ENCODE measurements at places on chromosomes 5 and 9.

GRCh38 chr5:160520609-160521391 lies 99.1 kb downstream of the PTTG1 start:
- DNase-seq, result no peak
- H3K4me3 ChIP-seq, result no peak overlapping the region
- H3K27ac ChIP-seq, result no peak overlapping the region
- H3K36me3 ChIP-seq, result no peaks in the 10 kb centered on the region
- H3K4me1 ChIP-seq, result no peaks in the 10 kb centered on the region

- H3K4me1 ChIP-seq, result peaks cover 38% of the 10 kb centered on the region
- H3K27me3 ChIP-seq, result no peaks in the 10 kb centered on the region
- peaks cover 16% of the 10 kb centered on the region for H3K36me3 ChIP-seq
- no peak for DNase-seq
- no peak overlapping the region for H3K27ac ChIP-seq
Measured at GRCh38 chr9:94826044-94826443, 99.5 kb downstream of the AOPEP start.

- H3K4me1 ChIP-seq, result peaks cover 26% of the 10 kb centered on the region
- H3K4me3 ChIP-seq, result no peak overlapping the region
- peaks cover 20% of the 10 kb centered on the region for H3K36me3 ChIP-seq
- no peaks in the 10 kb centered on the region for H3K27me3 ChIP-seq
- DNase-seq, result no peak
Measured at GRCh38 chr5:64836786-64837185, 68.1 kb downstream of the CWC27 start.

- no peaks in the 10 kb centered on the region for H3K4me1 ChIP-seq
- H3K27me3 ChIP-seq, result no peaks in the 10 kb centered on the region
- no peaks in the 10 kb centered on the region for H3K36me3 ChIP-seq
- H3K27ac ChIP-seq, result no peak overlapping the region
- DNase-seq, result no peak
Measured at GRCh38 chr9:85045271-85045670, 375.7 kb downstream of the NTRK2 start.

- no peak for DNase-seq
- no peak overlapping the region for H3K27ac ChIP-seq
- H3K4me3 ChIP-seq, result no peak overlapping the region
Measured at GRCh38 chr5:66232275-66232674, 88.2 kb downstream of the SREK1 start.

GRCh38 chr5:126469536-126470316 lies 46.5 kb downstream of the GRAMD2B start:
- H3K4me1 ChIP-seq, result no peaks in the 10 kb centered on the region
- no peak for DNase-seq
- no peaks in the 10 kb centered on the region for H3K27me3 ChIP-seq
- H3K36me3 ChIP-seq, result peaks cover 17% of the 10 kb centered on the region
- no peak overlapping the region for H3K27ac ChIP-seq

GRCh38 chr5:1524481-1524798 lies 680 bp upstream of the LPCAT1 start:
- no peak overlapping the region for H3K27ac ChIP-seq
- H3K4me1 ChIP-seq, result peaks cover 18% of the 10 kb centered on the region
- no peaks in the 10 kb centered on the region for H3K36me3 ChIP-seq
- peak overlapping the region; percentile 53 for H3K4me3 ChIP-seq

DNA sequence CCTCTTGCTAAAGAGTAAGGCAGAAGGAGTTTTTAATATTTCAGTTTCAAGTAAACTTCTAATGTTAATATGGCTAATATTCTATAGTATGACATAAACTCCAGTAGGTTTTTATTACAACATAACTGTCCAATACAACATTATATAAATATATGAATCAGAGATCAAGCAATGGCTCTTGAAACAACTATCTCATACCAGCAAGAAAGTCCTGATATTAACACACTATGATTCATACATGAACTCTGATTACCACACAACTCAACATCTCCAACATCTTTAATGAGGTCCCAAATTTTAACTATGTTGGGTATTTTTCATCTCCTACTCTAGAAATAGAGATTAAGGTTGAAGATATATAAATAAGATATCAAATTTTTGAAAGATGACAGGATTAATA lies 878.3 kb downstream of the TLE1 start:
- no peaks in the 10 kb centered on the region for H3K27me3 ChIP-seq
- no peak overlapping the region for H3K27ac ChIP-seq
- peaks cover 11% of the 10 kb centered on the region for H3K4me1 ChIP-seq

GRCh38 chr9:89036383-89036782 lies 45.1 kb downstream of the S1PR3 start:
- H3K27ac ChIP-seq, result no peak overlapping the region
- peaks cover 4% of the 10 kb centered on the region for H3K4me1 ChIP-seq
- no peak for DNase-seq
- H3K4me3 ChIP-seq, result no peak overlapping the region
- H3K36me3 ChIP-seq, result peaks cover 2% of the 10 kb centered on the region

- H3K27me3 ChIP-seq, result no peaks in the 10 kb centered on the region
- no peaks in the 10 kb centered on the region for H3K36me3 ChIP-seq
- no peaks in the 10 kb centered on the region for H3K4me1 ChIP-seq
- H3K4me3 ChIP-seq, result no peak overlapping the region
- H3K27ac ChIP-seq, result no peak overlapping the region
Measured at GRCh38 chr9:1490341-1491232, 440.4 kb downstream of the DMRT2 start.

GRCh38 chr9:12878351-12878978 lies 103.6 kb downstream of the LURAP1L start:
- peaks cover 49% of the 10 kb centered on the region for H3K4me1 ChIP-seq
- peak overlapping the region; percentile 81 for H3K27ac ChIP-seq
- no peak overlapping the region for H3K4me3 ChIP-seq
- no peaks in the 10 kb centered on the region for H3K36me3 ChIP-seq

DNA sequence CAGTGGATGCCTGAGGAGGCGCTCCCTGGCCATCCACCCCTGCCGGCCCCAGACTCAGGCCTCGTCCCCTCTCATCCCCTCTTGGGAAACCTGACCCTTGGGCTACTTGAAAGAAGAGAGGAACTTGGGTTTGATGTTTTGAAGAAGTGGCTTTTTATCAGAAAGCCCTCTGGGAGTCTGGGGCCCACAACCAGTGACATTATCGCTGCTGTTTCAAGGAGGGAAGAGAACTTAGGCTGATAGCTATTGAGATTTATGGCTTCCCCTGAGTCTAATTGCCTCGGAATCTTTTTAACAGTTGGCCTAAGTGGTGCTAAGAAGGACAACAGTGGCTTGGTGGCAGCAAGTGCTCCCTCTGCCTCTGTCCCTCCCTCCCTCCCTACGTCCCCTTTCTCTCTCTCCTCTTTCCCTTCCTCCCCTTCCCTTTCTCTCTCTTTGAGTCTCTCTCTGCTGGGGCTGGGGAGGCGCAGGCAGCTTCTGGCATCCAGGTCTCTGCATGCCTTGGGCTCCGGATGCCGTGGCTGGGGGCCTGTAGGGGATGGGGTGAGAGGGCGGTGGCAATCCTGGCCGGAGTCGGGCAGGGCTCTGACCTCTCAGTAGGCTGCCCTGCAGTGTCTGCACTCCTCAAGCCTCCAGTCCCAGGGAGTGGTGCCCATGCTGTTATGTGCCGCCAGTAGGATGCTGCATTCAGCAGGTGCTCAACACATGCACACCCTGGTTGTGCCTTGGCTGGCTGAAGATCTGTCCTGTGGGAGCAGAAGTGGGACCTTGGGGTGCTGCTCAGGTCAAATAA lies 49.6 kb upstream of the RXRA start:
- no peak overlapping the region for H3K27ac ChIP-seq
- no peak for DNase-seq
- H3K27me3 ChIP-seq, result peaks cover 60% of the 10 kb centered on the region
- no peak overlapping the region for H3K4me3 ChIP-seq
- no peaks in the 10 kb centered on the region for H3K36me3 ChIP-seq

DNA sequence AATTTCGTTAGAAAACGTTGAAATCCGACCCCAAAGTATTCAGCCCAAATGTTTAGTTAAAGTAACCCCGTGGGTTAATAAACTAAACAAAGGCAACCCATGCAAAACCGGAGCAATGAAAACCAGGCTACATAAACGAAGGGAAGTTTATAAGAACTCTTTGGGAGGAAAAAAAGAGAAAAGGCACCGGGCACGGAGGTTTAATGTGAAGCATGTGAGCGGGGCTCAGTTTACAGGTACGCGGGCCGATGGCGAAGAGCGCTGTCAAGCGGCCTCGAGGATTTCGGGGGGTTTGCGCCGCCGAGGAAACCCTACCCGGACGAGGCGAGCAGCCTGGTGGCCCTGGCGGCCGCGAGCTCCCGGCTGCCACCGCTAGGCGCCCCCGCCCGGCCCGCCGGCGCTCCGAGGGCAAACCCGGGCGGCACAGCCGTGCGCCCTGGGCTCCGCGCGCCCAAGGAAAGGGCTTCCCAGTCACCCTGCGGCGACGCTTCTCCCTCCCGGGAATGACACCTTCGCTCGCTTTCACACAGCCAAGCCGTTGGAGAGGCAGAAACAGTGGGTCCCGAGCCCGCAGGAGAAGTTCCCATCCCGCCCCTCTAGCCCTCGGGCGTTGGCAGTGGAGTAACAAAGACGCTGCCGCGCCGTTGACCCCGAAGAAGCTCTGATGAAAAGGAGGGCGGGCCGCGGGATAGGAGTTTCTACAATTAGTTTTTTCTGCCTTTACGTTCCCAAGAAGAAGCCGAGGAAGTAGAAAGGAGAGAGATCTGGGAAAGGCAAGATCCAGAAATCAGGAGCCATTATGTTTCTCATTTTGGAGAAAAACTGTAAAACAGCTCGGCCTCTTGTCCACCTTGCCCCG lies 126.0 kb downstream of the TMEM174 start:
- H3K4me3 ChIP-seq, result peak overlapping the region; percentile 35
- peaks cover 34% of the 10 kb centered on the region for H3K4me1 ChIP-seq
- no peaks in the 10 kb centered on the region for H3K36me3 ChIP-seq
- peaks cover 96% of the 10 kb centered on the region for H3K27me3 ChIP-seq
- H3K27ac ChIP-seq, result no peak overlapping the region

- H3K4me3 ChIP-seq, result no peak overlapping the region
- H3K27ac ChIP-seq, result peak overlapping the region; percentile 90
Measured at GRCh38 chr9:109035684-109036423, 22.6 kb upstream of the CTNNAL1 start.

- no peak overlapping the region for H3K4me3 ChIP-seq
- no peaks in the 10 kb centered on the region for H3K27me3 ChIP-seq
Measured at GRCh38 chr9:123365881-123366528, 10.0 kb downstream of the CRB2 start.

GRCh38 chr5:84181093-84181492 lies 203.6 kb downstream of the EDIL3 start:
- H3K27ac ChIP-seq, result no peak overlapping the region
- no peaks in the 10 kb centered on the region for H3K27me3 ChIP-seq
- no peak overlapping the region for H3K4me3 ChIP-seq
- DNase-seq, result no peak

- peak overlapping the region; percentile 73 for H3K4me3 ChIP-seq
- H3K27me3 ChIP-seq, result peaks cover 15% of the 10 kb centered on the region
- no peak overlapping the region for H3K27ac ChIP-seq
- peaks cover 11% of the 10 kb centered on the region for H3K36me3 ChIP-seq
Measured at GRCh38 chr5:143398451-143399237, 4.8 kb downstream of the NR3C1 start.
